ENCODE measurements at places on chromosomes 4 and X.

GRCh38 chr4:168917138-168917779 lies 92.8 kb downstream of the CBR4 start:
- peak; percentile 71 for DNase-seq

DNA sequence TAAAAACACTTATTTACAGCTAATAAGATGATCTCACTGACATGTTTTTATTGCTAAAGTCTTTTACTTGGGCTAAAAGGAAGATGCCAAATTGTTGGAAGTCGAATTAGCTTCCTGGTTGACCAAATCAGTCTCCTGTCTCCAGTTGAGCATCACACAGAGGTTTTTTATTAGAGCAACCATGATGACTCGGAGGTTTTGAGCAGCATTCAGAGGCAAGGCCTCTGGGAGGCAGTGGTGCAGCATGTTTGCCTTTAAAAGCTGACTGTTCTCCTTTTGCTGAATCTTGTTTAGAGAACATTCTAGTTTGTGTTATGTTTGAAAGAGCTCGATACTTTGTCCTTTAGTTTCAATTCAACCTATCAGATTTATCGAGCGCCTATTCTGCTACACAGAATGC lies 2.1 kb downstream of the UCHL1 start:
- DNase-seq: peak; percentile 82

GRCh38 chrX:35890699-35891098 lies 28.8 kb upstream of the CFAP47 start:
- DNase-seq: peak; percentile 42

- no peak for DNase-seq
These were observed 52.5 kb downstream of the CASP3 start for GRCh38 chr4:184596617-184597185.

DNA sequence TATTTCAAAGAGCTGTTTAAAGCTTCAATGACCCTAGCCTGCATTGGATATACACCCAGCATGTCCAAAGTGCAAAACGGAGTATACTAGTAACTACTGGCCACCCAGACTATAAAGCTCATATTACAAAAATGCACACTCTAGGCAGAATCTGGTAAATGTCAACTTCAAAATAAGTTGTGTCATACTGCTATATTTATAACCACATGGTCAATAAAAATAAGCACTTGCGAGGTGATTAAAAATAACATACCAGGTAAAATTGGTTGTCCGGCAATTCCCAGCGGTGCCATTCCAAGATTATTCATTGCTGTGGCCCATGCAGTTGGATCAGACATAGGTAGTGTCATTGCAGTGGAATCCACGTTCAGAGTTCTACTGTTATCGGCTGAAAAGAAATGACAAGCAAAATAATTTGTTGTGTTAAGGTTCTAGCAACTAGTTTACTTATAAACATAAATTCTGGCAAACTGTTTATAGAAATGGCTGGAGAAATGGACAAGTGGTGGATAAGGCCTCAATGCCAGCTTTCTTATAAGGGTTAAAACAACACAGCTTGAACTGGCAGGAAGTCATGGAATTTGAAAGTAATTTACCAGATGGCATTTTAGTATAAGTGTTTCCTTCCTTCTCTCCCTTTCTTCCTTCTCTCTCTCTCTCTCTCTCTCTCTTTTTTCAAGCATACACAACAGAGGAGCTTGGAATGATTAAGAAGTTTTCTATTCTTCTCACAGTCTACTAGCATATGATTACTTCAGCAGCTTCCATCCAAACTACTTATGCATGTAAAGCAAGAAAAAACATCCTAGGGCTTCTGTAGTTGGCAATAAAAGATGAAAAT lies 199.9 kb downstream of the ENOX2 start:
- peak; percentile 31 for DNase-seq

- no peak for DNase-seq
These were observed 732.6 kb upstream of the PABPC4L start for GRCh38 chr4:134934036-134934808.

DNA sequence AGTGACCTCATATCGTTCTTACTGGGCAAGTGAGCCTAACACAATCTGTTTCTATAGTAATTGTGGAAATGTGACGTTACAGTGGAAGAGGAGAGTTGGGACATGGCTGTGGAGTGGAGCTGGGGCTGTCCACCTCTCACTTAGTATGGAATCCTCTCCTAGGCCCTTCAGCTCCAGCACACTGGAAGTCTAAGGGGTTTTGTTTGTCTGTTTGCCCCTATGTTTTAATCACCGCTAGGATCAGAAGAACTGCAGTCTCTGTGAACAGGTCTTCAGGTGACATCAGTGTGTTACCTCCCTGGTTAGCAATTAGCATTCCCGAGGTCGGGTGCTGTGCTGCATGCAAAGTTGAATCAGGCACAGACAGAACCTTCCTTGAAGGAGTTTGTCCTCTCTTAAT lies 49.3 kb upstream of the CLDN34 start:
- DNase-seq: no peak

DNA sequence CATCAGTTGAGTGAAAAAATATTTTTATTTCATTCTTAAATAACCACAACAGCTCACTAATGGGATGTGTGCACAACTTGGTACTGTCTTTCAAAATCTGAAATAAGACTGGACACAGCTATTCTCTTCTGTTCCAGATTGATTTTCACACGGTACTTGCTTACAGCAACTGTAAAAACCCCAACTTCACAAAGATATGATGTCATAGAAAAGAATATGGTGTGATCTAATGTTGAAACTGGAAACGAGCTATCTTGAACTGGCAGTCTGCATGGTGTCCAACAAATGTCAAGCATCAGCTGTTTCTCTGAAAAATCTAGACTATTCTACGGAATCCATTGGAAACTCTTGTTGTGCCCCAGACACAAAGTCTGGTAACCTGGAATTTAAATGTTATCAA lies 14.7 kb downstream of the HELQ start:
- no peak for DNase-seq

DNA sequence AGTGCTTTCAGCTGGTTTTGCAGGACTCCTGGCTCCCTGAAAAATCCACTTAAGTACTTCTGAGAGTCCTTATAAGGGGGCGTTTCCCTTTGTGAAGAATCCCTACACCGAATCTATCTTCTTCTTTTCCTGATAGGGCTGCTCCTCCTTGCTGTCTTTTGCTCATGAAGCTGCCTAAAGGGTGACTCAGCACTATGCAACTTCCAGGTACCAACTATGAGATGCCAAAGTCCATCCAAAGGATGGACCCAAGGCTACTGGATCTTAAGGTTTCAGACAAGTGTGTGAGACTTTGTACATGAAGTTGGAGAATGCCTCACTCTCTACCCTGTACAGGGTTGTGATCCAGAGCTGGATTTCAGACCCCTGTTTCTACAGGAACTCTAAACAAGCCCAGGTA lies 485.0 kb upstream of the FAT1 start:
- DNase-seq: no peak

DNA sequence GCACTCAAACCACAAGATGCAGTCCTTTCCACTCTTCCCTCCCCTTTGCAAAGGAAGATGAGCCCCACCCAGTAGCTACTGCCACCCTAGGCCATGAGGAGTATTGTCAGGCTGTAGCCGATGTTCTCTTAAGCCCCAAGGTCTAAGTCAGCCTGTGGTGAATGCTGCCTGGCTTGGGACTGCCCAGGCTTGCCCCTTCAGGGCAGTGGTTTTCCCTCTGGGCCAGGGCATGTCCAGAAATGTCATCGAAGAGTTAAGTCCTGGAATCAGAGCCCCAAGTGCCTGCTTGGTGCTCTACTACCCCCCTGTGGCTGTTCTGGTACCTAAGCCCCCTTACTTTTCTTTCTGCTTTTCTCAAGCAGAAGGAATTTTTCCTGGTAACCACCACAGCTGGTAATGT lies 11.8 kb upstream of the PGK1 start:
- peak; percentile 24 for DNase-seq
